ENCODE measurements at places on chromosomes 4 and X. TPM values are rescaled to one million over a fixed set of nuclear protein-coding genes. Genes with fewer than 3 reads are reported as not detected.

CACNA1F gene
- 1.4 TPM for total RNA-seq

RPA4 gene
- 1.5 TPM for total RNA-seq

ZRSR2 gene
- total RNA-seq = 11.3 TPM

CABS1 gene
- not detected for total RNA-seq

GAB3 gene
- 17.4 TPM for total RNA-seq

PNMA6A gene
- 1.2 TPM for total RNA-seq

ALB gene
- total RNA-seq = 2.3 TPM

IGSF1 gene
- total RNA-seq = 0.09 TPM

PNMA5 gene
- 0.18 TPM for total RNA-seq

FAM149A gene
- 13.3 TPM for total RNA-seq

HEPH gene
- total RNA-seq = 11.4 TPM

PHOX2B gene
- total RNA-seq = not detected

LRP2BP gene
- 1.5 TPM for total RNA-seq

CTPS2 gene
- 11.3 TPM for total RNA-seq

LRRC66 gene
- 0.21 TPM for total RNA-seq

LRIT3 gene
- total RNA-seq = 0.12 TPM

NLRP2B gene
- not detected for total RNA-seq

OTC gene
- 0.71 TPM for total RNA-seq

IKBKG gene
- total RNA-seq = 31.4 TPM

SOD3 gene
- total RNA-seq = 111 TPM

UGT2B7 gene
- not detected for total RNA-seq

DIAPH2 gene
- total RNA-seq = 34.2 TPM

GABRG1 gene
- total RNA-seq = not detected

GAB1 gene
- 63.3 TPM for total RNA-seq

TRIM60 gene
- total RNA-seq = not detected

S100P gene
- total RNA-seq = 16.1 TPM

ZDHHC15 gene
- total RNA-seq = 1.8 TPM

GPM6B gene
- total RNA-seq = 21.6 TPM

CTAG2 gene
- not detected for total RNA-seq

HELQ gene
- total RNA-seq = 18.8 TPM

CFAP99 gene
- total RNA-seq = 4.3 TPM

NWD2 gene
- total RNA-seq = not detected

RNF128 gene
- 15.4 TPM for total RNA-seq

MAB21L2 gene
- not detected for total RNA-seq

FDCSP gene
- total RNA-seq = not detected

SMIM14 gene
- total RNA-seq = 61.2 TPM

Measured in lower lobe of right lung (tissue), 2 donors.